ENCODE measurements at places on chromosomes 2 and 18. TPM values are rescaled to one million over a fixed set of nuclear protein-coding genes. Genes with fewer than 3 reads are reported as not detected.

PRKAG3 gene
- total RNA-seq: not detected

LCT gene
- not detected for total RNA-seq

CYBRD1 gene
- 7.9 TPM for total RNA-seq

CD8B2 gene
- total RNA-seq: not detected

MRPL44 gene
- 47.6 TPM for total RNA-seq

ITPRID2 gene
- 12.4 TPM for total RNA-seq

- DNase-seq: no peak
These were observed 125.6 kb downstream of the BIRC6 start for GRCh38 chr2:32482471-32482870.

DNA sequence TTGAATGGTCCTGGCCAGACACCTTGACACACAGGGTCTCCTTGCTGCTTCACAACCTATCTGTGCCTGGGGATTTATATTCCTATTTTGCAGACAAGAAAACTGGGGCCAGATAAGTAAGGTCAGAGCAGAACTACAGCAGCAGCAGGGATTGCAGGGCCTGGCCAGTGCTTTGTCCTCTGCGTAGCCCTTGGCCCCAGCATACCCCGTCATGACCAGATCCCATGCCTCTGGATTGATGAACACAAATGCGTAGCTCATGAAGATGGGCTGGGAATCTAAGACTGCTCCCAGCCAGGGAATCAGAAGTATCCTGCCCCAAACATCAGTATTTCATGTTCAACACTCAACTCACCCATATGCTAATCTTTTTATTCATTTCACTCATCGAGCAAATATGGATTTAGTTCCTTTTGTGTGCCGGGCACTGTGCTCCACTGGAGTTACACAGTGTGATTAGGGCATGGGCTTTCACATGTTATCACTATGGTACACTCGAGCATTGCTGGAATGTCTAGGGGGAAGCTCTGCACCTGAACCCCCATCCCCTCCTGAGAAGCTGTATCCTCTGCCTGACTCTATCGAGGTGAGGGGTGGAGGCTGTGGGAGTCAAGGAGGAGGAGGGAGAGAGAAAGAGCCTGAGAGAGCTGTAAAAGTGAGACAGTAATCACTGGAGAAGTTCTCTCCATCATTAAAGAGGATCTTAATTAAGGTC is 143.3 kb downstream of the CYP26B1 start:
- no peak for DNase-seq

DNA sequence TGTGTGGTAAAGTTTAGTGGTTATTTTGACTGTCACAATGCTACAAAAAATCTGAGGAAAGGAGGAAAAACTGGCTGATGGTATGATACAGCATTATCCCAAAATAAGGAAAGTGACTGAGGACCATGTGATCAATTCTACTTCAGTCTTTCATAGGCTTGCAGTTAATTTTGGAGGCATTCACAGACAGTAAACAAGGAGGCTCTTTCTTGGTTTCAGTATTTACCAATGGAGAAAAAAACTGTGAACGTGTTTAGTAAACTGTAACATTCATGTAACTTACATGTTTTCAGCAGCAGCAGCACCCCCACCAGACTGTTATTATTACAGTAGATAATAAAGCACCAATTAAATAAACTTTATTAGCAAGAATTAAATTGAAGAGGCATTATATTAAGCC is 50.0 kb downstream of the PAX3 start:
- DNase-seq: no peak

- no peak for DNase-seq
These were observed 68.8 kb downstream of the MAP4K4 start for GRCh38 chr2:101766337-101766736.

GRCh38 chr2:236569573-236569973 is at the start of gene ACKR3:
Gene ACKR3, plus strand, starts transcription at chr2:236569825. Its CDS starts 10,641 bp downstream, at chr2:236580466.
- peak; percentile 77 for DNase-seq

DNA sequence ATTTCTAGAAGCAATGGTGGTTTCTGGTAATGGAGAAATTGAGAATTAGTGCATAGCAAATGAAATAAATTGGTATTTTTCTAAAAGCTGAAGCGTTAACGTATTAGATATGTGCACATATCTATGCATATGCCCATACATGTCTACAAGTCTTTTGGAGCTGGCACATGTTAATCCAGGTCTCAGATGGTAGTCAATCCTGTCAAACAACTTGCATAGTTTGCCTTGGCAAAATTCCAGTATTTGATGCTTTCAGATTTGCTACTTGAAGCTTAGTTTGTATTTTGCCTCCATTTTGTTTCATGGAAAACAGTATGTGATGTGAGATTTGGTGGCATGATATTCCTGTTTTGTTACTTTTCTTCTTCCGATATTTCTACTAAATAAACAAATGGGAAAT is 304.6 kb downstream of the PARD3B start:
- no peak for DNase-seq

DNA sequence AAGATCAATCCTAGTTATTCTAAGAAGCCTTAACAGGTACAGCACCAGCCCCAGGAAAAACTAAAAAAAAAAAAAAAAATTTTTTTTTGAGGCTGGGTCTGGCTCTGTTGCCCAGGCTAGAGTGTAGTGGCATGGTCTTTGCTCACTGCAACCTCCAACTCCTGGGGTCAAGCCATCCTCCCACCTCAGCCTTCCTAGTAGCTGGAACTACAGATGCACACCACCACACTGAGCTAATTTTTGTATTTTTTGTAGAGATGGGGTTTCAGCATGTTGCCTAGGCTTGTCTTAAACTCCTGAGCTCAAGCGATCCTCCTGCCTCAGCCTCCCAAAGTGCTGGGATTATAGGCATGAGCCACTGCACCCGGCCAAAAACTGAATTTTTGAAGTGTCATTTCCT is 10.3 kb upstream of the ALPK2 start:
- no peak for DNase-seq

DNA sequence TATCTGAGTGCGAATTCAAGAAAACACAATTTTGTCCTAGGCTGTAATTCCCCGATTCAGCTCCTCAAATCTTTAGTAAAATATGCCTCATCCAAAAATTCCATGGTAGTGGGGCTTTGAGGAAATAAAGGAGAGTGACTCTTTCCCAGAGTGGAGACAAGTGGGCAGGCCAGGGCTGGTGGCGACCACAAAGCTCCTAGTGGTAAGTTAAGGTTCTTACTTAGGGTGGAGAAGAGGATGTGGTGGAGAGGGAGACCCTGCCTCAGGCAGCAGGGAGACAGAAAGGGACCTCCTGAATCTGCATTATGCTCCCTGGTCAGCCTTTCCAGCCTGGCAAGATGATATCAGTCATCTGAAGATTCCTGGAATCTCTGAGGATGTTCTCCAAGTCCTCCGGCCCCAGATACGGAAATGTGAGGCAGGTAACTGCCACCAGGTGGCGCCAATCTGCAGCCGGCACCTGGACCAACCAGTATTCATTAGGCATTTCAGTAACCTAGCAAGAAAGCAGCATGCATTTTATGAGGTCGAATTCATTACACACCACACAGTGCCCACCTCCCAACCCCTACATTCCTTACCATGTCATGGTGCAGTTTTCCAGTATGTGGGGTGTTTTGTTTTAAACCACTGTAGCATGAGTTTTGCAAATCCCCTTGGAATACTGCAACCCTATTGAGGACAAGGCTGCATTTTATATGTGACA is 106.4 kb downstream of the POLE4 start:
- DNase-seq: peak; percentile 81

GRCh38 chr2:69116438-69116837 is 103.5 kb downstream of the ANTXR1 start:
- no peak for DNase-seq

- no peak for DNase-seq
These were observed 1.1 kb upstream of the GCA start for GRCh38 chr2:162342841-162343240.

DNA sequence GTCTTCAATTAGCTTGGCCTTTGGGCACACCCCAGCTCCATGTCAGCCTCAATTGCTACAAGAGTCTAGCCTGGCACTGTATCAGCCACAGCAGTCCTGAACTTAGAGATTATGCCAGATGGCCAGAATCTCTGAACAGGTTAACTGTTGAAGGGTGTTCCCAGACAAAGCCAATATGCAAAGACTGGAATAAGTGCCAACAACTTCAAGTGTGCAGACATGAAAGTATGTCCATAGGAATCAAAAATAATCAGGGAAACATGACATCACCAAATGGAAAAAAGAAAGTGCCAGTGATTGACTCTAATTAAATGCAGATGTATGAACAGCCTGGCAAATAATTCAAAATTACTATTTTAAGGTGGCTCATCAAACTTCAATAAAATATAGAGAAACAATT is 98.5 kb upstream of the DOCK10 start:
- DNase-seq: no peak

DNA sequence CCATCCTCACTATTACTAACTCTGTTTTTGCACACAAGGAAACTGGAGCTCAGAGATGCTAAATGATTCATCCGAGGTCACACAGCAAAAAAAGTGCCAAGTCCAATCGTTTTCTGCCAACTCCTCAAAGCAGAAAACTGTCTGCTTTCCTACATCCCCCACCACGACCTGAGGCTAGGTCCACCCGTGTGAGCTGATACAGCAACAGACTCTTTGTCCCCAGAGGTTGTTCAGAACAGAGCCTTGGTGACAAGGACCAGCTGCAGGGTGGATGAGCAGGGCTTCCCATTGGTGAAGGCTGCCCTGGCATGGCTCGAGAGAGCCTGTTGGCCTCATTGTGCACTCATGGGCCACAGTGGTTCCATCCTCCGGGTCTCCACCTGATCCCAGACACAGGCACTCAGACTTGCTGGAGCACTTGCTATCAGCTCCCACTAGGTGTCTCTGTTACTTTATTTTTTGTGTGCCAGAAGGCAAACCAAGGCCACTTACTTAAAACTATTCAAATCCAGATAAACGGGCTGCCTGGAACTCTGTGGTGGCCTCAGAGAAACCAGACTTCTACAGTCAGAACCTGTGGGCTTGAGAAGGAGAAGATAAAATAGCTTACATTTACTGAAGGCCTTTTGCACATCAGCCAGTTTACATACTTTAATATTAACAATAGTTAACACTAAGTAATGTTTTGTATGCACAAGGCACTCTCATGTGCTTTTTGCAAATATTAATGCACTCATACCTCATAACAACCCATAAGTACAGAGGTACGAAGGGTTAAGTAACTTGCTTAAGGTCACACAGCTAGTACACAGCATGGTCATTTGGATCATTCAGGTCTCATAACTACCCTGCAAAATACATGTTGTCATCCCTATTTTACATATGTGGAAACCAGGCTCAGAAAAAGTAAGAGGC is 62.9 kb upstream of the CTIF start:
- DNase-seq: peak; percentile 62

DNA sequence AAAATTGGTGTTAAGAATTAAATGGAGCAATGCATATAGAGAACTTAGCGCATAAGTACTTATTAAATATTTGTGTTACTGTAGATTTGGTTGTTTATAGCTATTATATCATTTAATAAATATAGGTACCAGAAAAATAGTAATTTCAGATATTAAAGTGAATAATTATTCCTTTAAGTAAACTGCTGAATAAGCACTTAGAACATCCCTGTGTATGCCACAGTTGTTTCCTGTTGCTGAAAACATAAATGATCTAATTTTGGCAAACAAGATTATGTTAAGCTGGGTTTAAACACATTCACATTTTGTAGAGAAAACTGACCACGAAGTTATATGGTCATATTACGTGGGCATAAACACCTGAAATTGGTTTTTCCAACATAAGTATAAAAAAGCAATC is 388.0 kb upstream of the ZNF804A start:
- DNase-seq: no peak

- DNase-seq: no peak
These were observed 221.1 kb upstream of the NRP2 start for GRCh38 chr2:205461169-205461568.

- no peak for DNase-seq
These were observed 749.5 kb upstream of the RAB6C start for GRCh38 chr2:129229830-129230441.

DNA sequence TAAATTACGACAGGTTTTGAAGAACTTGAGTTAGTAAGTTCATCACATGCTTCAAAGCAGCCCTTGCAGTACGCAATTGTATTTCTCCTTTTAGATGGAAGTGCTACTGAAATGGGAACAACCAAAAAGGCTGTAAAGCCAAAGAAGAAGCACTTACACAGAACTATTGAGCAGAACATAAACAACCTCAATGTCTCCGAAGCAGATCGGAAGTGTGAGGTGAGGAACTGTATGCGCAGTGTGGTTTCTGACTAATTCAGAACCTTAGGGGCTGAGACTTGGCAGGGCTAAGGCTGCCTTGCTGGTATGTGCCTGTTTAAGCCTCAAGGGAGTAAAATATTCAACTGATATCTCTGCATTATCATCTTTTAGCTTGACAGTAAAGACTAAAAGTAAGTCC is 8.4 kb downstream of the NCAPH start:
- DNase-seq: no peak

DNA sequence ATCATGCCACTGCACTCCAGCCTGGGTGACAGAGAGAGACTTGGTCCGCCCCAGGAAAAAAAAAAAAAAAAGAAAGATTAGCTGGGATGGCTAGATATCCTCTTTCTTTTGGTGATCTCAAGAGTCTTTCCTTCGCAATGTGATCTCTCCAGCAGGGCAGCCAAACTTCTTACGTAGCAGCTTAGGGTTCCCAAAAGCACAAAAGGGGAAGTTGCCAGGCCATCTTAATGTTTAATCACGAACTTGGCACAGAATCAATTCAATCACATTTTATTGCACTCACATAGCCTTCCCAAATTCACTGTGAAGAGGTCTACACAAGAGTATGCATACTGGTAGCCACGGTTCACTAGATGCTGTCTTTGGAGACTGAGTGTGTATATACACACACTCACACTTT is 53.1 kb downstream of the VIL1 start:
- DNase-seq: no peak

DNA sequence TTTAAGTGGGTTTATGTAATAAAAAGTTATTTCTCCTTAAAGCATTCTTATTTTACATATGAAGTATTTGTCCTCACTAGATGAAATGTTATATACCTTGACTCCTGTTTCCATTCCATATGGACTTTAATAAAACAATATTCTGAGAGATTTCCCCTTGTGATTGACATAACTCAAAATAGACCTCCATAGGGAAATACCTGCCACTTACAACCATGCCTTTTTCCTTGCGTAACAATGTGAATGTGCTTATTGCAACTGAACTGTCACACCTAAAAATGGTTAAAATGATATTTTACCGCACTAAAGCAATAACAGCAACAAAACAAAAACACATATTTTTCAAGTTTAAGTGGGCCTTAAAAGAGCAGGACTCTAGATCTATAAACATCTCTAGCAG is 70.3 kb upstream of the TGIF1 start:
- no peak for DNase-seq

GRCh38 chr2:64189167-64189566 is 44.9 kb upstream of the PELI1 start:
- DNase-seq: no peak

Data from WTC11 (cell line).